Hematopoietic multipotent progenitor cell treated with erythropoietin and hydrocortisone succinate and interleukin-3 and kit ligand, for 15 days (in vitro differentiated cells): ENCODE measurements at places on chromosomes 2 and 18.

DNA sequence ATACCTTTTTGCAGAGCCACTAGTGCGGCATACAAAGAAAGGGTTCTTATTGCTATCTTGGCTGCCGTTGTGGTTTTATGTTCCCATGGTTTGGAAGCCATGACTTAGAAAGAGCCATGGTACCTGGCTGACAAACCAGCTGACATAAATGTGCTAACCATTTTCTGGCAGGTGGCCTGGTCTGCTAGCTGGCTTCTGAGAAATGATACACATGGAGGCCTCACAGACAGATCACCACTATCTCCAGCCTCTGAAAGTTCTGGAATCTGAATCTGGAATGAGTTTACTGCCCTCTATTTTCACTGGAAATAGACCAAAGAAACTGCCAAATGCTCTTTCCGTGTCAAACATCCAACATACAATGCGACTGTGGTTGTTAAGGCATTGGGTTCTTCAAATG is 123.7 kb downstream of the QPCT start:
- DNase-seq = no peak

- no peak for DNase-seq
Observed at GRCh38 chr2:205800224-205800623, 117.9 kb downstream of the NRP2 start.

DNA sequence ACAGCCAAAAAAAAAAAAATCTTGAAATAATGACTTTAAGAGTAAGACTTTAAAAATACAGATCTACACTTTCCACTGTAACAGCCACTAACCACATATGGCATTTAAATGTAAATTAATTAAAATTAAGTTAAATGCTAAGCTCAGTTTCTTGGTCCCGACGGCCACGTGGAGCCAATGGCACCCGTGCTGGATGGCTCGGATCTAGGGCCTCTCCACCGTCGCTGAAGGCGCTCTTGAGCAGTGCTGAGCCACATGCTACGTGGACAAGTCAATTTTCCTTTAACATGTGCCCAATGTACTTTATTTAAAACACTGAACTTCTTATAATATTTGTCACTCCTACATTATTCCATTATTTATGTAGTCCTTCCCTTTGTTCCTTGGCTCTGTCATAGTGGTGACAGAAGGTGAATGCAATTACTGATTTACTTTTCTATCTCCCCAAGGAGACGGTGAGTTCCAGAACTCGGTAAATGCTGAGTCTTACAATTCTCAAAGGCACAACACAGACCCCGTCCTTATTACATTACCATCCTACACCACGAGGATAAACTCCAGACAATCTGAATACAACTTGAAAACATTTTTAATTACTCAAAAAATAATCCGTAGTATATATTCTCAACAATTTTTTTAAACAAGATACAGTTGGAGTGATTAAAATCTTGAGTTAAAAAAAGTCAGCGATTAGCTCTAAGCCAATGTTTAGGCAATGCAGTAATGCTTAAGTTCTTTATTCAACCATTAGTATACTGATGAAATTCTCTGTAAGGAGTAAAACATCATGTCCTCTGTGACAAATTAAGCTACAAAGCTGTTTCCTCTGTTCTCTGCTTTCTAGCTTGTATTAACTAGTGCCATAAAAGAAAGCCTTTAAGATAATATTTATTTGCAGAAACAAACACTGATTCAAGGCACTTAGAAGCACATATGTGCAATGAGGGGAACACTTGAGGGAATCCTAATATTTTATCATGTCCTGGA is 95.1 kb downstream of the AFF3 start:
- no peak for DNase-seq

GRCh38 chr2:232042911-232043574 is 81.5 kb downstream of the DIS3L2 start:
- DNase-seq = no peak

- DNase-seq = no peak
Observed at GRCh38 chr2:188725746-188726360, 248.3 kb upstream of the COL3A1 start.

- DNase-seq = peak; percentile 5
Observed at GRCh38 chr18:55477860-55478581, 110.0 kb downstream of the TCF4 start.

- no peak for DNase-seq
Observed at GRCh38 chr2:121279476-121280220, 5.4 kb downstream of the TFCP2L1 start.

GRCh38 chr2:239053801-239054503 is 206.1 kb downstream of the TWIST2 start:
- DNase-seq = no peak

DNA sequence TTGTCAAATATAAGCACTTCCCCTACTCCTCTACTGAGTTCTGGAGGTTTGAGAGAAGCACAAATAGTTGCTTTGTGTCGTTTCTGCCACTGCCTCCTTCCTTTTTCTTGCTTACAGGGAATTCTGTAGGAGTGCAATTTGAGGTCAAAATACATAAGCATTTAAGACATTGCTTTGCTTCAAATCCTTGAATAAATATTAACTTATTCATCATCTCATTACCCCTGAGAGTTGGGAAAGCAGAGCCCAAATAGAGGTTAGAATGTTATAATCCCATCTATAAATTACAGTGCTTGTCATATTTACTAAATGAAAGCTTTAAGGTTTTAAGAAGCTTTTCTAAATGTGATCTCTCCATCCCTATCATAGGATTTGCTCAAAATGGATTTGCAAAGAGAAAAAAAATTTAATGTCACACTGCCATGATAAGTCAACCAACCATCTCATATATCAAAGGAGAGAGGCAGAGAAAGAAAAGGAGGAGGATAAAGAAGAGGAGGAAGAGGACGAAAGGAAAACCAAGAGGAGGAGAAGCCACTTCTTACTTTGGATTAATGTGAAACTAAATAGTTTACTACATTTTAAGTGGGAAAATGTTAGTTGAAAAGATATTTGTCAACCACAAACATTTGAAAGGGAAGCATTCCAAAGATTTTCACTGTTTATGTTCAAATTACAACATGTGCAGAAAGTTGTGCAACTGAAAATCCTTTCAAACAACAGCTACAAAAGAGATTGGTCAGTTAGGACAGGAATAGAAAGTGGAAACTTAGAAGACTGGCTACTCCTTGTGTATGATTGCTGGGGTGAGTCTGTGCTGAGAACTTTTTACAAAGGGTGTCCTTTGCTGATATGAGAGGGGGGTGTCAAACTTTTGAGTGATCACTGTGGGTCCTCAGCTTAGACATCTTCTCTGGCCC is 277.3 kb upstream of the FN1 start:
- no peak for DNase-seq

GRCh38 chr2:71833855-71834560 is 313.7 kb downstream of the CYP26B1 start:
- no peak for DNase-seq

DNA sequence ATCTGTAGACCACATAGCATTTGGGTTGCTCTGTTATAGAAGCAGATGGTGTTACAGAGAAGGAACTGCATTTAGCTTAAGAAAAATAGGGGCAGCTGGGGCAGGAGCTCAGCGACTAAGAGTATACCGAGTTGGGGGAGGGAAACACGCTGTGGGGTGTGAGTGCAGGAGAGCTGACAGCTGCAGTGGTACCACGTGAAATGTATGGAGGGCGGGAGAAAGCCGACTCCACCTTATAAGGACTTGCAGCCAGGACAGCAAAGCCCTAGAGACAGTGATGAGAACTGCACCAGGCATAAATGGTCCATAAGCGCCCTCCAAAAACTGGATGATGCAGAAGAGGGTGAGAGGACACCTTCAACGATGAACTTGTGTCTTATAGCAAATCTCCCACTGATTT is 237.6 kb downstream of the PRKCE start:
- DNase-seq = no peak

DNA sequence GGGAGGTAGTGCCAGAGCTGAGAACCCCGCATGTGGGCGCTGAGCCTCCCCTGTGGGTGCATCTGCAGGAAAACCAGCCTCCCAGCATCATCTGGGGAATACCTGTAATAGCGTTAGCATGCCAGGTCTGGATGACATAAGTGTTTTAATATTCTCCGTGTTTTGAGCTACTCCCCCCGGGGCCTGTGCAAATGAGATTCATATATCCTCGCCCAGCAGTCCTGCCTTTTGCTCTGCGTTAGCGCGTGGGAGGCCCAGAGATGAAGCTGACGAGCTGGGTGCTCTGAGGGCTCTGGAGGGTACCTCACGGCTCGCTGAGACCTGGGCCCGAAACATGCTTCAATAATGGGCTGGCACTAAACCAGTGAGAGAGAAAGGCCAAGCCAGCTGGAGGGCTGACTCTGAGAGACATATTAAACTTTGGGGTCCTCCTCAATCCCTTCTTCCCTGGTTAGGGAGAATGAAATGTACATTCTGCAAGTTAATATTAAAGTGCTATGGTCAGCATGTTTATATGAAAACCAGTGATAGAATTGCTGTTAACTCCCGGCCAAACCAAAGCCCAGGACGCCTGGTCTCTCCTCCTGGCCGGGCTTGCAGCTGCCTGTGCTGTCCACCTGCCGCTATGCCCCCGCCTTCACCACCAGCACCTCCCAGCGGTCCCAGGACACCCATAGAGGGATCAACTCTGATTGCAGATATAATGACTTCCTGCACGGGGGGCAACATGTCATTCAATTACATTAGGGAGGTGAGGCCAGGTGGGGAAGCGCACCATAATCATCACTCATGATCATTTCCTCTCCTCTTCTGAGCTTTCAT is 77.0 kb downstream of the EDAR start:
- DNase-seq = no peak

- DNase-seq = no peak
Observed at GRCh38 chr18:36889742-36890141, 60.8 kb downstream of the KIAA1328 start.

DNA sequence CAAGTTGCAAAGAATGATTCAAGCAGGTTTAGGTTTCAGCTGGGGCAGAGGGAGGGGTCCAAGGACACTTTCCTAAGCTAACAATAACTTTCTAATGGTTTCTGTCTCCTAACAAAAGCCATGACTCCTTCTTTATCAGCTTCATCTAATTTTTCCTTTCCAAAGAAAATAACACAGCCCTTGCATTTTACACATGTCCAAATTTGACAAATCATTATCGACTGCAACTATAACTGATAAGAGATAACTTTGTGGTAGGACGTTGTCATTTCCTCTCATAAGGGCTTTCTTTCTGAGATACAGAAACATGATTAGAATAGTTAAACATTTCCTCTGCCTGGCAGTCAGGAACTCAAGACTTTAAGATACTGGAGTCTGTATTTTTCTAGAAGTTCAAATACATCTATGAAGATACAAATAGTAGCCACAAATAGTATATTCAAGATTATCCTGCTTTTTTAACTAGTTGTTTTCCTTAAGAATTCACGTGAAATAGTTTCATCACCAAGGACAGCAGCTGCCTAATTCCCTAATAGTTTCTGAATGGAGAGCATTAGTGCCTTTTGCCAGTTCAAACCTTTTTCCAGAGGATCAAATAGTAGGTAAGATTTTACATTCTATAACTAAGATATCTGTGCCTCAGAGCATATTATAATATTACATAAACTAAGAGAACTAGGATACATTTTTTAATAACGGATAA is 263.2 kb downstream of the EXOC6B start:
- DNase-seq = no peak

GRCh38 chr2:208183972-208184705 is 5.7 kb downstream of the C2orf80 start:
- DNase-seq = no peak

DNA sequence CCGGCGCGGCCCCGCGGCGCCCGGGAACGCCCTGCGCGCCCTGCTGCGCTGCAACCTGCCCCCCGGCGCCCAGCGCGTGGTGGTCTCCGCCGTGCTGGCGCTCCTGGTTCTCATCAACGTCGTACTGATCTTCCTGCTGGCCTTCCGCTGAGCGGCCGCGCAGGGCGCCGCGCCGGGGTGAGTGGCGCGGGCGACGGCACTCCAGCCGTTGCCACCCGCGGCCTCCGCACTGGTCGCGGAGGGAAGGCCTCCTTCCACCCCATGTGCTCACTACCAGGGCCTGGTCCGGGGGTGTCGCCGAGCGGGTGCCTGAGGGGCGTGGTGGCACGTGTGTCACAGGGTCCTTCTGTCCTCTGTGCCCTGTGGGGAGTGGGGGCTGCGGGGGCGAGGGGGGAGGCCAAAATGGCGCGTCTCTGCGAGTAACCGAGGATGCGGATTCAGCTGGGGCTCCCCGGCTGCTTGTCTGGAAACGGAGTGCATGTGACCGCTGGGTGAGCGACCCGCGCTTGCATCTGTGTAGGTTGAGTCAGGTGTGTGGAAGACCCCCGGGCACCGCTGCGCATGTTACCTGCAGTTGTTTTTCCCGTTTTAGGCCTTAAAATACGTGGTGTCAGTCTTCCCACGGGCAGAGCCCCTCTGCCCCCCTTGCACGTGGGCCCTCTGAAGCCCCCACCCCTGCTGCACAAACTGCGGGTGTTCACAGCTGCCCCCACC is 58.0 kb downstream of the FAM168B start:
- DNase-seq = no peak

- no peak for DNase-seq
Observed at GRCh38 chr2:145958611-145959010, 1438.7 kb upstream of the ZEB2 start.

- no peak for DNase-seq
Observed at GRCh38 chr2:16466133-16466820, 199.4 kb downstream of the CYRIA start.

GRCh38 chr2:163312713-163313112 is 423.1 kb downstream of the FIGN start:
- DNase-seq = no peak

DNA sequence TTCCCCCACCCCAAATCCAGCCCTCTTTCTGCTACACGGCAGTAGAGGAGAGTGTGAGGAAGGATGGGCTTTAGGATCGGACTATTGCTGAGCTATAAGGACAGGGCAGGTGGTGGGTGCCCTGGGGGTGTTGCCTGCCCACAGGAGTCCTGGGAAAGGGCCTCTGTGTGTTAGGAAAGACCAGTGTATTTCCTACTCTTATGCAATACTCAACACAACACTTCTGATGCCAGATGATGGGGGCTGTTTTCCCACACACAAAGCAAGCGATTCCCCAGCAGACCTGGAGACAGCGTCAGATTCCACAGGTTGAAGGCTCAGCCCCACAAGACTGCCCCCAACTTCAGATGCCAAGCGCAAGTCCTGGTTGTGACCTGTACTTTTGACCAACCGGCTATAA is 91.0 kb upstream of the LCLAT1 start:
- no peak for DNase-seq

DNA sequence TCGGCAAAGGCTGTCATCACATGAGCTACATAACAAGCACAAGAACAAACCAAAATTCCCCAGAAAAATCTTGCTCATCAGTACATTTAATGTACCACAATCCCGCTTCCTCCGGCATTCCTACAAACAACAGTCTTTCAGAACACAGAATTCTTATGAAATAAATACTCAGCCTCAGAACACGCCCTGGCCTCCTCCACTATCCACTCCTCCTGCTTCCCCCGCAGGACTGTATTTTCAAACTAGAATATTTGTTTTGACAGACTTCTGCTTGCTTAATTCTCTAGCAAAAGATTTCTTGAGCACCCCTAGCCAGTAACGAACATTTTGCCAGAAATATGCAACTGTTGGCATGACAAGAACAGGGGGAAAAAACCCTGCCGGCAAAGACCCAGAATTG is 131.2 kb downstream of the THADA start:
- DNase-seq = no peak

- DNase-seq = no peak
Observed at GRCh38 chr2:621303-622099, 55.7 kb downstream of the TMEM18 start.

- no peak for DNase-seq
Observed at GRCh38 chr2:165634855-165635254, 159.2 kb downstream of the GALNT3 start.

GRCh38 chr2:203909261-203909967 is 27.1 kb upstream of the ICOS start:
- DNase-seq = no peak
